ENCODE measurements at places on chromosomes 11 and 22.

GRCh38 chr11:111571829-111572501, 30.3 kb upstream of the SIK2 start:
- no peak for DNase-seq

DNA sequence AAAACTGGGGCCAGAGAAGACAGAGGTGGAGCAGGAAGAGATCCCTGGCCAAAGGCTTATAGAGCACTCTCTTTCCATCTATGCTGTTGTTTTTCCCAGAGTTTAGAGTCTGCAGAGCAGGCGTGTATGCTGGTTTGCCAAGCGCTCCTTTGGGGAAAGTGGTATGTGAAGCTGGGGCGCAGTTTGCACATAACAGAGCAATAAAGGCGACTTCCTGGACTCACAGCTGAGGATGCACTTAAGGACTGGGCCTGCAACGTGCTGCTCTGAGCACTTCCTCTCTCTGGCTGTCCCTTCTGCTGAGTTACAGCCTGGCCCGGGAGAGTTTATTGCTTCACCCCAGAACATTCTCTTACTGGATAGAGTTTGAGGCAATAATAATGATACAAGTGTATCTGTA, 41.7 kb downstream of the THAP12 start:
- DNase-seq, result peak; percentile 8

DNA sequence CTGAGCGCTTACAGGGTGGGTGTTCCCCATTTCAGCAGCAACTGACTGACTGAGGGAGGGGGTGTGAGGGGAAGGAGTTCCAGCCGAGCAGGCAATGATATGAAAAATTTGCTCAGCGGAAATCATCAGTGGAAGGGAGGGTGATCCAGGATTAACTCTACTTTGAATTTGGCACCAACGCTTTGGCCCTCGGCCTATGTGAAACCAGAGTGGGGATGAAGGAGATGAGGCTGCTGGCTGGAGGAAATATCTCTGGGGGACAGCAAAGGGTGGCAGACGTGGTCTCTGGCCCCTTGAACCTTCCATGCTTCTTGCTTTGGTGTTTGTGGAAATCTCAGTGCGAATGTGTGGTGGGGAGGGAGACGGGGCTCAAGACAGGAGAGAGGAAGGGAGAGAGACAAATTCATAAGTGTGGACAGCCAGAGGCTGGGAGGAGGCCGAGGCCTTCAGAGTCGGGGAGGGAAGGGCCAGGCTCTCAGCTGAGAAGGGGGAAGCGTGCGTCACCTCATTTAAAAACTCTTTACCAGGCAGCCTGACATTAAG, 83.6 kb downstream of the FDX1 start:
- DNase-seq, result no peak

DNA sequence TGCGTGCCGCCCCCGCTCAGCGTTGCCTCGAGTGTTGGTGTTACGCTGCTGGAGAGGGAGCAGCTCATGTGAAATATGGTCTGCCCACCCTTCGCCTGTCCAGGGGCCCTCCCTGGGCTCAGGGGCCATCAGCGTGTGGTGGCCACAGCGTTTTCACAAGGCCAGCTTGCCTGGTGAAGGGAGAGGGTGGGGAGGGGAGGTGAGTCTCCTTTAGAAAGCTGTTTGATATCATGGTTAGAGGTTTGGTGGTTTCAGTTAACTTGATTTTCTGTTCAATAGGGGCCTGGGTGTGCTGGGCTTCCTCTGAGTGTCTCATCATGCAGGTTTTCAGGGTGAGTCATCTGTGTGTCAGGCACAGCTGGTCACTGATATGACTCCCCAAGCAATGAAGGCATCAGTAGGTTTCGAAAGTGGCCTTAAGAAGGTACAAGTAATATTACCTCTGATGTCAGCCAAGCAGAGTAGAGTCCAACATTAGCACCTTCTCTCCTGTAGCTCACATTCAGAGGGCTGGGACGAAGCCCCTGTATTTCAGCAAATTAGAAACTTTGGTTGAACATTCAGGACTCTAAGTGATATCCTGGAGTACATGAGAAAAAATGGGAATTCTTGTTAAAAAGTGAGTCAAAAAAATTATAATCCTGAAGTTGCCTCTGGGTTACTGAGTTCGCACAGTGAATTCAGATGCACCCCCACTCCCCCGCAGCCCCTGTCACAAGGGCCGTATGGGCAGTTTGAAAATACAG, 172.5 kb downstream of the TBC1D22A start:
- peak; percentile 23 for DNase-seq

- DNase-seq, result no peak
Measured at GRCh38 chr11:87739766-87740165, 435.5 kb downstream of the RAB38 start.

DNA sequence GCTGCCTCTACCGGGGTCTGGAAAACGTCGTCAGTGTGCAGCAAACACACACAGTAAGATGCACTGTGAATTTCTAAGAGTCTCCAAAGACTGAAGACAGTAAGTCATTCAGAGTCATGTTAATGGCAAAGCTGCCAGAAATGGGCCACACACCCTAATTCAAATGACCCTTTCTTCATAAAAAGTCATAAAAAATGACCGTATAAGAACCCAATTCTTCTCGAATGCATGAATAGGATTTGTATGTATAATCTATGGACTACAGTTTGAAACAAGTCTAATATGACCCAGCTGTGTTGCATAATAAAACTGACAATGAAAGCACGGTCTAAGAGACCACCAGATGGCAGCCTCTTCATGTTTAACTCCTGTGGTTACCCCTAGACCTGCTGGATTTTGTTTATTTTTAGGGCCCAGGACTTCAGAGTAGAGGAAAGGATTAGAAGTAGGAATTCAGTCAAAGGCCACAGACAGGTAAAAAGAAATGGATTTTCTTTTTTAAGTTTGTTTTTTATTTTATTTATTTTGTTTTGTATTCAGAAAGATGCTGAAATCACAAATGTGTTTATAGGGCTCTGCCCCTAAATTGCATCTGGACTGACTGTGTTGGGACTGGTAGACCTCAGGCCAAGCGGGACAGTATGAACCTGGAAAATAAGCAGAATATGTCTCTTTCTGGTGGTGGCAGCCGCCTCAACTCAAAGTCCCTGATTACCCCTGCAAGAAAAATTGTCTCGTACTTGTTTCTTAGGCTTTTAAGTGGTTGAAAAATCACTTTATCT, 32.1 kb upstream of the SLC5A12 start:
- no peak for DNase-seq

DNA sequence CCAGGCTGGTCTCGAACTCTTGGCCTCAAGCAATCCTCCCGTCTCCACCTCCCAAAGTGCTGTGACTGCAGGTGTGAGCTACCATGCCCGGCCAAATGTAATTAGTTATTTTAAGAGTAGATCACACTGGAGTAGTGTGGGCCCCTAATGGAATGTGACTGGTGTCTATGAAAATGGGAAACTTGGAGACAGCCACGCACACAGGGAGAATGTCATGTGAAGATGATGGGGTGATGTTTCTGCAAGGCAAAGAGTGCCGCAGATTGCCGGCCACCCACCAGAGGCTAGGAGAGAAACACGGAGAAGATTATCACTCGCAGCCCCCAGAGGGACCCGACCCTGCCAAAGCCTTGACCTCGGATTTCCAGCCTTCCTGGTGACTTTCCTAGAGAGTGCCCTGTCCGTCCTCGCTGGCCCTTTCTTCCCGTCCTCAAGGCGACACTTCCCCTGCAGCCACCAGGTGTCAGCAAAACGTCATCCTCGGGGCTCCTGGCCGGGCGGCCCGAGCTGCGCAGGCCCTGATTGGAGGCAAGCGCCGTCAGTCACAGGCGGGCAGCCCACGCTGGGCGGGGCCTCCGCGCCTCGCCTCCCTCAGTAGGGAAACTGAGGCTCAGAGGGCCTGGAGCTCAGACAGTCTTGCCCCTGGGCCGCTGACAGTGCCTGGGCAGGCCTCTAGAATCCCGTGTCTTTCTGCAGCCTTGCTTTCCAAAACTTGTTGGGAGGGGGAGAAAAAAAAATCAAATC, 16.3 kb downstream of the CRYBB2 start:
- peak; percentile 61 for DNase-seq

DNA sequence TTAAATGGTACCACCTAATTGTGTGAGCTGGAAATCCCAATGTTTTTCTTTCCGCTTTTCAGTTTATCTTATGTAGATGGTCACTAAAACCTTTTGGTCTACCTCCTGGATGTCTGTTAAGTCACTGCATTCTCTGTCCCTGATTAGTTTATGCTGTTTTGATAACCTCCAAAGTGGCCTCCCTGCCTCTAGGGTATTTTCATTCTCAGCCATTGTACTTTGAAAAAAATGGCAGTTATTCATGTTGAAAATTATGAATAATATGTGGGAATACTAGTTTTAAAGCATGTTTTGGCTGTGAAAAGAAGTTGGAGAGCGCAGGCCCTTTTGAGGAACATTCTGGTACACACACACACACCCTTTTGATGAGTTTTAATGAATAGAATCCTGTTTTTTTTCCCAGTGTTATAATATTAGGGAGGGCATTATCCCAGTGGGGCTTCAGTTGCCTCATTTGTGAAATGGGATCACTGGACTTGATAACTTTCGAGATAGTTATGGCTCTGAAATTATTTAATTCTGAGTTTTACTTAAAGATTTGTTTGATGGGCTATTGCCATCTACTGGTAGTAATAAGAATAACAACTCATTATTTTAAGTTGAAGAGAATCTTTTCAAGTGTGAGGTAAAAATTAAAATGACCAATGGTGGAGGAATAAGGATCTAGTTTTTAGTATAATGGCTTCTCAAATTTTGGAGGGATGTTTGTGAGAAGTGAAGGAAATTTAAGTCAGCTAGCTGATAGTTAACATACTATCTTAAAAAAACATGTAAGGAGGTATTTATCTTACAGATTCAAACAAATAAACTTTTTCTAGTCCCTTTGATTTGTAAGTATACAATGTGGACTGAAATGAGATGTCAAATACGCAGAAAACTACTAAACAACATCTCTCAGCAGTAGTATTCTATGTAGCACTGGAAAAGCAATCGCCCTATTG, 3.9 kb downstream of the FDX1 start:
- DNase-seq, result no peak

GRCh38 chr22:24120044-24120443, 61.2 kb upstream of the SUSD2 start:
- no peak for DNase-seq

GRCh38 chr11:19691815-19692500, 20.7 kb upstream of the NAV2 start:
- no peak for DNase-seq

DNA sequence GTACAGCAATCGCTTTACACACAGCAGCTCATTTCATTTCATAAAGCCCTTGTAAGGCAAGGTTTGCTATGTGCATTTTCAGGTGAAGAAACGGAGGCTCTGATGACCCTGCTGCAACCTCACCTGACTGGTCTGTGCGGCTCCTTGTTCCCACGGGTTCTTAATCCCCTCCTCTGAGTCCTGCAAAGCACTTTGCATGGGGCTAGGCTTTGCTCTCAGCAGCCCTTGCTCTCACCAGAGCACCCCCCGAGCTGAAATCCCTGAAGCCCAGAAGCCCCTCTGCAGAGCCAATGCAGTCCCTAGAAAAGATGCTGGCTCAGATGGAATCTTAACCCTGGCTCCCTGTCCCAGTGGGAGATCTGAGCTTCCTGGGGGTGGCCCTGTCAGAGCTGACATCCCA, 11.0 kb upstream of the APOL6 start:
- no peak for DNase-seq

- DNase-seq, result no peak
Measured at GRCh38 chr11:96658436-96658835, 268.6 kb downstream of the JRKL start.

DNA sequence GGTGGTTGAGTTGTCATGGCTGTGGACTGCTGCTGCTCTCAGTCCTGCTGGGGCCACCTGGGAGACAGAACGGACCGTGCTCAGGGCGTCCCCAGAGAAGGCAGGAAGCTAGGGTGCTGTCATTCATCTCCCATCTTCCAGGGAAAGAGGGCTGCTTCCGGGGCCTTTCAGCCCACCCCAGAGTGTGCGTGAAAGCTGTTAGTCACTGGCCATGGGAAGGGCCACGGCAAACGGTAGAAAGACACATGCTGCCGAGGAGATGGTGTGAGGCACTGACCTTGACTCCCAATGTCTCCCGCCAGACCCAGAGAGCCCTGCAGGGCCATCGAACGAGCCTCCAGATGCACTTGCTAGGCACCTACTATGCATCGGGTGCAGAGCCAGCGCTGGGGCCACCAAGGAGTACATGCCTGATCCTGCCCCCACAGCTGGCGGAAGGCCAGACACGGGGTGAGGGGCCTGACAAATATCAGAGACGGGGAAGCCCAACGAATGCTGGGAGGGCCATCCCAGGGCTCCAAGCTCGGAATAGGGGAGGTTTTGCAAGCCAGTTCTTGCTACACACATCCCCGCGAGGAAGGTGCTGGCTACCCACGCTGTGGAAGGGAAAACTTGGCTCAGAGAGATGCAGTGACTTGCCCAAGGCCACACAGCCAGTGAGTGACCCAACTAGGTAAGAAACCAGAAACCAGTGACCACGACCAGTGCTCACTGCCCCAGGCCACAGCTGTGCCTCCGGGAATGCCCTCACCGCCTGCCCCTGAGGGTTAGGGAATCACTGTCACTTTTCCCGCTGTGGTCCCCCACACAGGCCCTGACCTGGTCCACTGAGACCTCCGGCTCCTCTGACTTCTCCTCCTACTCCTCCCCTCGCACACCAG, 10.1 kb downstream of the RAC2 start:
- peak; percentile 29 for DNase-seq

DNA sequence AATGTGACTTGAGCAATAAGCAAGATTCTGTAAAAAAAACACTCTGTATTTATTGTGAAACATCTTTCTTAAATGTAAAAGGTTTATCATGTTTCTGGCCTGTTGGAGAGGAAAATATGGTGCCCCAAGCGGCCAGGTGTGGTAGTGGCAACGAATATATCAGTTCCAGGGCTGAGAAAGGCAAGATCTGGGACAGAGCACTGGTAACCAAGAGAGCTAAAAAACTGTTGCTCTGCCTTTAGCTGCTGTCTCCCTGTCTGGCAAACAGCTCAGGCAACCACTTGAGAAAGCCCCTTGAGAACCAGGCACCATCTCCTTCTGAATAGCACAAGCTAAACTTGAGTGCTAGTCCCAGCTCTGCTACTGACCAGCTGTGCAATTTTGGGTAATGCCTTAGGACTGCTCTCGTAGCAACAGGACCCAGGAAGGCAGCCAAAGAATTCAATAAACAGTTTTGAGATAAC, 129.9 kb downstream of the KCNC1 start:
- DNase-seq, result no peak

GRCh38 chr11:64564947-64565889, 25.8 kb upstream of the SLC22A12 start:
- DNase-seq, result no peak

- no peak for DNase-seq
Measured at GRCh38 chr22:43256976-43257545, 70.1 kb upstream of the TTLL12 start.

DNA sequence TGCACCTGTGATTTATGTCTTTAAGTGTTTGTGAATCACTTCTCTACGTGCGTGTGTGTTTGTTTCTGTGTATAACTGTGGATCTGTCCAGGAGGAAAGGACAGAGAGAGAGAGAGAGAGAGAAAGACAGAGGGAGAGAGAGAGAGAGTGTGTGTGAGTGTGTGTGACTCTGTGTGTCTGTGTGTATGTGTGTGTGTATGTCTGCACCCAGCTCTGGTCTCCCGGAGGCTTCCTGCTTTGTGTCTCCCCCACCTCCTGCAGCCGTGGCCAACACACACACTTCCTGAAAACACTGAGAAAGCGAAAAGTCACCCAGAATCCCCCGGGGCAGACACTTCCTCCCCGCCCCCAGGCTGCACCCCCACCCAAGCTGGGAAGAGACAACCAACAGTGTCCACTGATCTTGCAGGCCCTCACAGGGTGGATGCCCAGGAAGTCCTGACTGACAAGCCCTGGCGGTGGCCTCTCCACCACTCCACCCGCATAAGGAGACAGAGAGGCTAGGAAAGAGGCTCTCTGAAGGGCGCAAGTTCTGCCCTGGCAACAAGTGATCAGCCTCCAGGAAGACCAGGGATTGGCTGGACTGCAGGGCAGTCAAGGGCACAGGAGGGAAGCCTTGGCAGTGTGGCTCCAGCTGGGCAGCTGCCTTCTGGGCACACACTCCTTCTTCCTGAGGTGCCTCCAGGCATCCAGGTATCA, 30.0 kb downstream of the ARAP1 start:
- DNase-seq, result peak; percentile 91
